ENCODE measurements at places on chromosomes 1 and 21.

DNA sequence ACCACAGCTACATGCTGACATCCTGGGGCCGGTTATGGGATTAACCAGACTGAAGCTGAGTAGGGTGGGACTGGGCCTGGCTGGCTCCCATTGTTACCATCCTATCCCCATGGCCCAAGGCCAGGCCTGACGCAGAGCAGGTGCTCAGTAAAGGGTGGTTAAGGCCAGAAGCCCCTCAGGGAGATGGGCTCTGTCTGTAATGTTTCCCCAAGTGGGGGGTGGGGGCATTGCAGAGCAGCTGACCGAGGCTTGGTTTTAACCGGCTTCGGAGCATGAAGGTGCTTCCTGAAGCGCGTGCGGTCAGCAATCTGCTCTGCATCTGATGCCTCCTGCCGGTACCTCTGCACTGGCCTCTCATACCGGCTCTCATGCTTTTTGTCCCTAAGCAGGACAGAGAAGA is 83.4 kb upstream of the ACTL8 start:
- DNase-seq, result no peak

DNA sequence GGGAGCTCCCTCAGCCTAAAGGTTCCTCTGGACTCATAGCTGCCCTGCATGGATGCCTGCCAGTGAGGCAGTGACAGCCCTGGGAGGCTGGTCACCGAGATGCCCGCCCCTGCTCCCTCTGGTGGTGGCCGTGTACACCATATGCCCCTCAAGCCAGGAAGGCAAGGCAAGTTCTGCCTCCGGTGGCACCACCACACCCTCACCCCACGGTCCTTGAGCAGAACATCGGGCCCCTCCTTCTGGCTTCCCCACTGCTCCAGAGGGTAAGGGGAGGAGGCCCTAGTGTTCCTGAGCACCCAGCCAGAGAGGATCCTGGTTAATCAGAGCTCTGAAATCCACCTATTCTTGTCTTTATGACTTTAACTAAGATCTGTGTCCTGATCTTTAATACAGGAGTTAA is 1.5 kb upstream of the S100A14 start:
- no peak for DNase-seq

GRCh38 chr1:179034720-179035119 is 9.0 kb downstream of the FAM20B start:
- no peak for DNase-seq

DNA sequence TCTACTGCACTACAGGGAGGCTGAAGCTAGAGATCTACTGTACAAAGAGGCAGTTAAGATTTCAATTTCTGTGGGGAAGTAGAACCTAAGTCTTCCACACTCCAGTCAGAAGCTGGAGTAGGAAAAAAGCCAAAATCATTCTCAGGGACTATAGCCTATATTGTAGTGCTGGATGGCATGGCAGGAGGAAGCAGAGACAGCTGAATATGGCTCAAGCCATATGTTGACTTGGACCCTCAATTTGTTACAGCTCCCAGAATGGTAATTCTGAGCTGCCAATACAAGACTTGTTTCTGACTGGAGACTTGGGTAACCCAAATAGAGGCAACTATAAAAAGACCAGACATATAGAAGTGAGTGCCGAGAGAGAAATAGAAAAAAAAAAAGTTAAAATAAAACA is 200.6 kb downstream of the PTBP2 start:
- no peak for DNase-seq

GRCh38 chr1:7513081-7513480 is 258.0 kb upstream of the VAMP3 start:
- no peak for DNase-seq

GRCh38 chr1:162144853-162145252 is 75.4 kb downstream of the NOS1AP start:
- DNase-seq, result no peak

DNA sequence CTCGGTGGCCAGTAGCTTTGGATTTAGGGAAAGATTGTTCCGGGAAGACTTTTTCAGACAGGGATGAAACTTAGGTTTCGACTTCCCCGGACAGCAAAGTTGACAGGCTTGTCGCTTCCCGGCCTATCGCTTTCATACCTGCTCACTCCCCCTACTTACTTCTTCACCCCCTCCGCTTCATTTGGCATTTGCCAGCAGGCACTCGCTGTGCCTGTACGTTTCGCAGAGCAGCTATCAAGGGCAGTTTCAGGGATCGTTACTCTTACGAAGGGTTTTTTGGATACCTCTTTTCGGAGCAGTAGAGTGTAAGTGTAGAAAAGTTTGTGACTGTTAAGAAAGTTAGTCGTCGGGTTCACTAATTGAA is 393 bp downstream of the BLZF1 start:
- DNase-seq, result no peak

DNA sequence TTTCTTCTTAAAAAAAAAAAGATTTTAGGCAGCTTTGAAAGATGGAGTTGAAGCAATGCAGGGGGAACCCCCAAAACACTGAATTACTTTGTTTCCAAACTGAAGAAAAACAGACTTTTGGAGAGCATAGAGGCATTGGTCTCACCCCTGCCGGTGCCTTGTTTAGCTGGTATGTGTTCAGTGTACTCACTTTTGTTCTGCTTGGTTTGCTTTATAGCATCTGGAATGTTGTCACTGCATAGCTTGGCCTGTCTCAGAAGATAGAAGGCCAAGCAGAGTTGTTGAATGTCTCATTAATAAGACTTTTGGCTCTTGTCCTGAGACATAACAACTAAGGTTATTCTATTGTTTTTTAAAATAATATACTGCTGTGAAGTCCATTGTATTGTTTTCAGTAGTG is 6.9 kb downstream of the THRAP3 start:
- DNase-seq, result no peak

DNA sequence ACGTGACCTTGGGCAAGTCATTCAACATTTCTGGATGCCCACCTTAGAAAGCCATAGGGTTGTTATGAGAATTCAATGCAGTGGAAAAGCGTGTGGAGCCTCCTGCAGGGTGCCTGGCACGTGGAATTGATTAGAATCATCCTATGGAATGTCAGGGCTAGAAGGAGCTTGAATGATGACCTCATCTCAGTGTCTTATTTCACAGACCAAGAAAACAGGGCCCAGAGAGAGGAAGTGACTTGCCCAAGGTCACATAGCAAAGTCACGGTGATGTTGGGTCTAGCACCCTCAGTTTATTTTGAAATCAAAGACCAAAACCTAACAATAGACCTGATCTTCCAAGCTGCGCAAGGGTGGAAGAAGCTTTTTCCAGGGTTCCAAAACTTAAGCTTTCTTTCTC is 6.0 kb downstream of the TRABD2B start:
- DNase-seq, result no peak

- DNase-seq, result no peak
These were observed 61.8 kb upstream of the COA6 start for GRCh38 chr1:234311414-234311813.

DNA sequence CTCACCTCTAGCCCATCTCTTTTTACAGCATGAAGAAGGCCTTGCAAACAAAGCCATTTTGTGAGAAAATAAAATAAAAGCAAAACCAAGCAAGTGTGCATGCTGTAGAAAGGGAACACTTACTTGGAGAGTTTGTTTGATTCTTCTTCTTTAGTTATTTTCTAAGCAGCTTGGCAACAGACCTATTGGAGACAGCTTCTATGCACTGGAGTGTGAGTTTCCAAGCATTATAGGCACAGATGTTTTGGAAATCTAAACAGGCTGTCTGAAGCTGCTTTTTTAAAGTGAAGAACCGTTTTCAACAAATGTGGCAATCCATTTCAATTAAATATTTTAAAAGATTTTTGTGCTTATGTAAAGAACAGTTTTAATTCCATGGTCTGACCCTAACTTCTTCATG is 76.6 kb downstream of the NGF start:
- no peak for DNase-seq

DNA sequence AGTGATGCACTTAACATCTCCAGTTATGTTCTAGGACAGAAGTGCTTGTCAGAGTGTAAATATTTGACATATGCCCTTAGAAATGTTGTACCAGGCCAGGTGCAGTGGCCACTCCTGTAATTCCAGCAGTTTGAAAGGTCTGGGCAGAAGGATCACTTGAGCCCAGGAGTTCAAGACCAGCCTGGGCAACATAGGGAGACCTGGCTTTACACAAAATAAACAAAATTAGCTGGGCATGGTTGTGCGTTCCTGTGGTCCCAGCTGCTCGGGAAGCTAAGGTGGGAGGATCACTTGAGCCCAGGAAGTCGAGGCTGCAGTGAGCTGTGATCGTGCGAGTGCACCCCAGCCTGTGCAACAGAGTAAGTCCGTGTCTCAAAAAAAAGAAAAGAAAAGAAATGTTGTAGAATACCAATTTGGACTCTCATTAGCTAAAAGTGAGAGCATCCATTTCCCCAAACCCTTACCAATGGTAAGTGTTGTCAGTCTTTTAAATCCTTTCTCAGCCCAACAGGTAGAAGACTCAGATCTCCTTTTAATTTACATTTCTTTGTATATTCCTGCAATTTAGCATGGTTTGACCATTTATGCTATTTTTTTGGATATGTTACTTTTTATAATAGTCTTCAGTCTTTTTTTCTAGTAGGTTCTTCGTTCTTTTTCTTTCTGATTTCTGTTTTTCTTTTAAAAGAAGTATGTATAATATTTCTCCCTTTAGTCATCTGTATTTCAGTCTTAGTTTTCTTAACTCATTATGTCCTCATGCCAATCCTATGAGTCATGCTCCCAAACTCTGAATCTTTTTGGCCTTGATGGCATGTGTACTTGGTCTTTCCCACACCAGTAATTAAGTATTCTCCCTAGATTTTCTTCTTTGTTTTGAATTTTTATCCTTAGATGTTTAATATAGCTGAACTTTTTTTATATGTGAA is 74.4 kb downstream of the CAMTA1 start:
- DNase-seq, result no peak

- DNase-seq, result no peak
These were observed 9.4 kb downstream of the SOD1 start for GRCh38 chr21:31668651-31669491.

DNA sequence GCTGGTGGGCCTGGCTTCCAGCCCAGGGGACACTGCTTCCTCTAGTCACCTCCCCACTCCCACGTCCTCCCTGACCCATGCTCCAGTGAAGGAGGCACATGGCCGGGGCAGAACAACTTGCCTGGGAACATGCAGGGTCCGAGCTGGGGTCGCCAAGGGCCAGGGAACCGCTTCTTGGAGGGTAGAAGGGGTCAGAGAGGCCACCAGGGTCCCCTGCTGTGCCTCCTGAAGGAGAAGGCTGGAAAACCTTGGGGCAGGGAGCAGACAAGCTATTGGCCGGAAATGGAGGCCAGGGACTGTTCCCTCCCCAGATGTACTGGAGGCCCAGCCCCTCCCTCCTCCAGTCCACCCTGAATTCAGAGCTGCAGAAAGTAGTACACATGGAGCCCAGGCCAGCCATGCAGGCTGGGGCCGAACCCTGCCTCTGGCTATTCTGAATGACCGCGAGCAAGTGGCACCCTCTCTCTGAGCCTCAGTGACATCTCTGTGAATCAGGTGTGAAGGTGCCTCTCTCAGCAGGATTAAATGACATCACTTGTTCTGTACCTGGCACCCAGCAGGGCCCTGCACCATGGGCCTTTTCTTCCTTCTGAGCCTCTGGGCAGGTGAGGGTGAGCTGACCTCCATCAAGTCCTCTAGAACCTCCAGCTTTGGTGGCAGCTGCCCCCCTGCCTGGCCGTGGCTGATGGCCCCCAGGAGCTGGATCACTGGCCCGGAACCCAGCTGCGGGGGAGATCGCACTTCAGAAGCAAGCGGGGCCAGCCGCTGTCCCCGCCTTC is 15.7 kb downstream of the SPOCD1 start:
- DNase-seq, result no peak

GRCh38 chr1:13813398-13814012 is 113.5 kb downstream of the PRDM2 start:
- no peak for DNase-seq

- DNase-seq, result no peak
These were observed 83.1 kb downstream of the PRDM16 start for GRCh38 chr1:3152143-3152542.

DNA sequence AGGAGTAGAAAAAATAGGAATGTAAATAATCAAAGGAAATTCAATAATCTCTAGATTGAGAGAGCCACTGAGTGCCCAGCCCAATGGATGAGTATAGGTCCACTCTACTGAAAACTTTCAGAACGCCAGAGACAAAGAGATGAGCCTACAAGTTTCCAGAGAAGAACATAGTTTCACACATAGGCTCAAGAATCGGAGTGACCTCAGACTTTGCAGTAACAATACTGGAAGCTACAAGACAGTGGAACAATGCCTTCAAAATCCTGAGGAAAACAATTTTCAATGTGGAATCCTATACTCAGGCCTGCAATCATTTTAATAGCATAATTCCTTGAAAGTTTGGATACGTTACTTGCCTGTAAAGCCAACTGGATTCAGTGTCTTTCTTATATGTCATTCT is 11.0 kb downstream of the GJA4 start:
- no peak for DNase-seq

DNA sequence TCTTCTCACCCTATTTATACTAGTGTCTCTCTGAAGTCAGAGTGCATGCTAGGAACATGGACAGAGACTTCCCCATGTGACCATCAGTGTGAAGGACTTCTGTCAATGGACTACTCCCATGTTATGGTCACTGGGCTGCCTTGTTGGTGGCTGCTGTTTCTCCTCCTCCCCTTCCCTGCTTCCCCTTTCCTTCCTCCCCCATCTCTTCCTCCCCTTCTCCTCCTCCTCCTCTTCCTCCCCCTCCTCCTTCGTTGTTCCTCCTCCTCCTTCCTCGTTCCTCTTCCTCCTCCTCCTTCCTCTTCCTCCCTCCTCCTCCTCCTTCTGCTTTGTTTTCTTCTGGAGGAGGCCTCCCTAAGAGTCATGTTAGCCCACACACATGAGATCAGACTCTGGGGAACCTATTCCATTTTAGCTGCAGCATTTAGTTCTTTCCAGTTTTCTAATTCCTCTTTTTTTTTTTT is 35.8 kb downstream of the IER5 start:
- no peak for DNase-seq

- no peak for DNase-seq
These were observed 387.3 kb downstream of the RPS6KC1 start for GRCh38 chr1:213438339-213438738.

GRCh38 chr1:204902671-204903070 is 32.0 kb downstream of the NFASC start:
- no peak for DNase-seq

DNA sequence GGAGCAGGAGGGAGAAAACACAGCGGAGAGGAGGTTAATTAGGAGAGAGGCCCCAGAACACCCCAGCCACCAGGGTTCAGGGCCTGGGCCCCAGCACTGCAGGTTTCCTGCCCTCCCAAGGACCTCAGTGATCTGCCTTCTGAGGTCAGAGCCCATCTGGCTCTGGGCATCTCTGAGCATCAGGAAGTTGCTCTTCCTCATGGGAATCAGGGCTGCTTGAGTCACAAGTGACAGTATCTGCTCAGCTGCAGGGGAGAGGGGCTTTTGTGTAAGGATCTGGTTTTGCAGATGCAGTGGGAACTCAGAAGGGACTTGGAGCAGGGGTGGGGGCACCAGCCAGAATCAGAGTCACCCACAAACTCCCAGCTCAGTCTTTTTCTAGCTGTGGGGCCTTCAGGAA is 472.1 kb downstream of the PTPRU start:
- DNase-seq, result no peak

GRCh38 chr1:206486995-206487788 is 16.9 kb downstream of the IKBKE start:
- no peak for DNase-seq

All from left forelimb (tissue), 1 donor.